ENCODE measurements at places on chromosomes 1 and 21.

DNA sequence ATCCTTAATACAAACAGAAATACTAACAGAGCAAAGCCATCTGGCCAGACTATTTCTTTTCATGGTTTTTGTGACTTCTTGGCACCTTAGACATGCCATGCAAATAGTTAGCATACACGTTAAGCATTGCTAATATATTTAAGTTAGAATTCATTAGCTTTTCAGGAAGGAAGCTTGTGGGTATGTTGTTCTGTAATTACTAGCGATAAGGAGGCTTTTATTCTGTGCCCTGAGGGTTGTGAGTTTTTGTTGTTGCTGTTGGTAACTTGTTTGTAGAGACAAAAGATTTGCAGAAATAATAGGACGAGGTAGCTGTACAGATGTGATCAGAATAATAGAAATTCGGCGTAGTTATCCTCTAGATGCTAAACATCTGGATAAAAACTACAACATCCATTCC lies 305.3 kb downstream of the TM2D1 start:
- DNase-seq, result no peak

- DNase-seq, result no peak
Measured at GRCh38 chr1:59104191-59104760, 192.6 kb upstream of the FGGY start.

GRCh38 chr1:245036102-245036501 lies 118.7 kb upstream of the KIF26B start:
- no peak for DNase-seq

- no peak for DNase-seq
Measured at GRCh38 chr1:200343874-200344273, 66.0 kb downstream of the ZNF281 start.

DNA sequence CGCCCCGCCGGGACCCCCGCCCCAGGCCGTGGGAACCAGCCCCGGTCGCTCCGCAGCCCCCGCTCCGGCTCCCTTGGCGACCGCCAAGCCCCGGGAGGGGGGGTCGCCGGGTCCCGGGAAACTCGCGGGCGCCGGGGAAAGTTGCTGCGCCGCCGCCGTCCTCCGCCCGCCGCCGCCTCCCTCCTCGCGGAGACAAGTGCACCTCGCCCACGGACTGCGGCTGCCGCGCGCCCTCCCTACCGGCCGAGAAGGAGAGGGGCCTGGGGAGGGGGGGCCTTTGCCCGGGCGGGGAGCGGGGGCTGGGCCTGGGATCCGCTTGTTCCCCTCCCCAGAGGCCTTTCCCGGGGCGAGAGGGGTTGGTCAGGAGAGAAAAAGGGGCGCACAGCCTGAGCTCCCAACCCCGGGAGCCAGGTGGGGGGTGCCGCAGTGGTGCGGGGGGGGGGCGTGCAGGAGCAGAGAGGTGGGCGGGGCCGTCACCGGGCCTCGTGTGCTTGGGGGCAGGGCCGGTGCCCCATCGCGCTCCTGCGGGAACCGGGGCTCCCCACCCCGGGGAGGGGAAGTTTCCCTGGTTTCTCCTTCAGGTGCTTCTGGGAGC lies 592 bp downstream of the AGRN start:
- DNase-seq, result no peak

DNA sequence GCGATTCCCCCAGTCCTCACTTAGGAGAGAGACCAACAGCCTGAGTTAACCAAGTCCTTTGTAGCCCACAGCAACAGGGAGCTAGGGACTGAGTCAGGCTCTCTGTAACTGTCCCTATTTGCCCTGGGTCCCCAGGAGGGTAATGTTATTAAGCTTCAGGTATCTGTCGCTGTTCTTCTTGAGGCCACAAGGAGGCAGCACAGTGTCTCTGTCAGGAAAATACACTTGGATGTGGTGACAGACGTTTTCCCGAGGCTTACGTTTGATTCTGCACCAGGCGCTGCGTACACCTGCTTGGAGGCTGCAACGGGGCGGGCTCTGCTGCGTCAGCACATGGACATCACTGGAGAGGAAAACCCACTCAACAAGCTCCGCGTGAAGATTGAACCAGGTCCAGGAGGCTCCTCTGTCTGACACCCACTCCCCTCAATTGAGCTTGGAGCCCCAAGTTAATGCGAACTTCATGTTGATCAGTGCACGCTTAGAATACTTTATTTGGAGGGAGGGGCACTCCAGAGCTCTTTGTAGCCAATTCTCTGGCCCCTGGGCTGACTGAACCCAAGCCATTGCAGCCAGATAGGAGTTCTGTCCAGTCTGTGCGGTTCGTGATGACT lies 10.7 kb upstream of the ELF3 start:
- peak; percentile 8 for DNase-seq

DNA sequence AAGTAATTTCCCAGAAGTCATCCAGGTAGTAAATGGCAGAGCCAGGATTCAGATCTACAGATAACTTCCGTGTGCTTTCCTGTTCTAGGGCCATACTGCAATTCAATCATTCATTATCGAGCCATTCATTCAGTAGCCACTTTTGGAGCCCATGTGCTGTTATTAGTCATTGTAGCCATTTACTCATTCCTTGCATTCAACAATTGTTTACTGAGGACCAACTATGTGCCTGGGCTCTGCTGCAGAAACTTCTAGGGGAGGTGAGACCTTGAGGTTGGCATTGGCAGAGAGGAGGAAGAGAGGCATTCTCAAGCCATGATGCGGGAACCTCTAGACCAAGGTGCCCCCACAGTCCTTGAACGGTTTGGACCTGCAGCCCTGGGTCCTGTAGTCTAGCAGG lies 27.9 kb downstream of the EPHB2 start:
- DNase-seq, result no peak

DNA sequence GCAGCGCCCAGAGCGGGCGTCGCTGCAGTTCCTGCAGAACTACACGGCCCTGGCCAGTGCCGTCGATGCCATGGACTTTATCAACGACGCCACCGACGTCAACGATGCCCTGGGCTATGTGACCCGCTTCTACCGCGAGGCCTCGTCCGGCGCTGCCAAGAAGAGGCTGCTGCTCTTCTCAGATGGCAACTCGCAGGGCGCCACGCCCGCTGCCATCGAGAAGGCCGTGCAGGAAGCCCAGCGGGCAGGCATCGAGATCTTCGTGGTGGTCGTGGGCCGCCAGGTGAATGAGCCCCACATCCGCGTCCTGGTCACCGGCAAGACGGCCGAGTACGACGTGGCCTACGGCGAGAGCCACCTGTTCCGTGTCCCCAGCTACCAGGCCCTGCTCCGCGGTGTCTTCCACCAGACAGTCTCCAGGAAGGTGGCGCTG lies 22.0 kb downstream of the COL6A1 start:
- DNase-seq, result no peak

DNA sequence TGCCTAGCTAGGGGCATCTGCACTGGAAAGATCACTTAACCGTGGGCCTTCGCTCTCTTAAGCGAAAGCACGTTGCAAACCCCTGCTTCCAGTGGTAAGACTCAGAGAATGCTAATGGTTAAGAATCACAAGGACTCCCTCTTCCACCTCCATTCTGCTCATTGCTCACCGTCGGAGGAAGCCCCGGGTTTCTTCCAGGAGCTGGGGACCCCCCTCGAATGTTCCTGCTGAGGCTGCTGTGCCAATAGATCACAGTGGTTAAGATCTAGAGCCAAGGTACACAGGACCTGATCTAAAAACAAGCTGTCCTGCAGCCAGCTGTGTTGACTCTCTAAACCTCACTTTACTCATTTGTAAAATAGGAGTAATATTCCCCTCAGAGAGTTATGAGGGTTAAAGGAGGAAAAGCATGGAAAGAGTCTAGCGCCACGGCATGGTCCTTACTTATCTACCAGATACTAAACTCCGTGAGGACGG lies 765 bp downstream of the VAMP3 start:
- DNase-seq, result no peak

- no peak for DNase-seq
Measured at GRCh38 chr21:27803571-27803970, 836.7 kb upstream of the ADAMTS5 start.

- DNase-seq, result peak; percentile 7
Measured at GRCh38 chr1:216750031-216750627, 26.9 kb upstream of the ESRRG start.

- DNase-seq, result peak; percentile 60
Measured at GRCh38 chr21:34545079-34545884, 33.3 kb upstream of the KCNE1 start.

GRCh38 chr1:17119076-17119772 lies at the start of gene PADI2:
Gene PADI2 (minus strand): TSS chr1:17119451. CDS start chr1:17119371, 80 bp downstream.
- DNase-seq, result peak; percentile 33

DNA sequence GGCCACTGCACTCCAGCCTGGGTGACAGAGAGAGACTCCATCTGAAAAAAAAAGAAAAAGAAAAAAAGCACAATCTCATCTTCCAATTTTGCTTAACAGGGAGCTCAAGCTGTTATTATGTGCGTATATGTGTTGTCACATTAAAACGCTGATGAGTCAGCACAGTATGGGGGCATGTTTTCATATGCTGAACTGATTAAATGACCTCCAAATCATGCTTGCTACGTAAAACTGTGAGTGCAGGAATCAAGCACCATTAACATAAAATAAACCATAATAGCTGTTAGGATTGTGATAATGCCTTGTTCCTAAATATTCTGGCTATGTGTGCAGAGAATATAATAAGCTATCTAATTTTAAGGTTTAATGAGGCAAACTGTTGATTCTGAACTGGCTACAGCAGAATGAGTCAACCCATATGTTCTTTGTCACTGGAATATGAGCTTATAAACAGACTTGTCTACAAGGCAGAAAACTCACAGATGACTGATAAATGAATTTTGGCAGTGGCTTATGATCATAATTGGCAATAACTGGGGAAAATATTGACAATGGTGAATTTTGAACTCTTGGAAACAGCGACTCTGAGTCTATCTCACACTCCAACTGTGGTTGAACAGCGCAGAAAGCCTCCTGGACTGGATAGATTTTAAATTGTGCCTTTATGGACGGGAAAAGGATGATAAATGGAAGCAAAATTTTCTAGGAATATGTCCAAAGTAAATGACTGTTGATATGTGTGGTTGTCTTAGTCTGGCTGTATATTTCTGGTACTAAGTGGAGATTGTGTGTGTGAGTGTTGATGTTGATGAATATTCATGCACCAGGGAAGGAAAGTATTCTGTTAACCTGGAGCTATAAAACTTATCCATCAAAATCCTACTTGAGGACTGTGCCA lies 75.5 kb downstream of the VCAM1 start:
- no peak for DNase-seq

DNA sequence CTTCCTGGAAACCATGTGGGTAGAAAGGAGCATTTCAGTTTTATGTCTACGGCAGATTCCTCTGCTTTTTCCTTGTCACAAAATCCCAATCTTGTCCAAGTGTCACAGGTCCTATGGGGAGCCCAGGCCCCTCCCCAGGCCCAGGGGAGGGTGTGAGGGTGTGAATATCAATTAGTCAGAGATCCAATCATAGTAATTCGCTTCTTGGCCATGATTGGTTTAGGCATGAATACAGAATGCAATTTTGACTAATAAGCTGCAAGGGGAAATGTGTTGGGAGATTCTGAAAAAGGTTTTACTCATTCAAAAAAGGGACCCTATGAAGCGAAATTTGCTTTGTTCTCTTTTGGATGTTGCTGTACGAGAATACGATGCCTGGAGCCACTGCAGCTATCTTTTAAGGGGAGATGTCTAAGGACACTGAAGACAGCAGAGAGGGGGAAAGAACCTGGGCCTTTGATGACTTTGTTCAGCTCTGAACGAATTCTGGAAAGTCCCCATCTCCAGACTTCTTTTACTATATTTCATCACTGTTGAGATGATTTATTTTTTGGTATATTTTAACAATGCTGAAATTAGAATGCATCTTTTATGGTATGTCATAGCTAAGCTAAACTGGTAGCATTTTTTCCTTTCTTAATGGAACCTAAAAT lies 18.2 kb downstream of the TSPAN2 start:
- no peak for DNase-seq

DNA sequence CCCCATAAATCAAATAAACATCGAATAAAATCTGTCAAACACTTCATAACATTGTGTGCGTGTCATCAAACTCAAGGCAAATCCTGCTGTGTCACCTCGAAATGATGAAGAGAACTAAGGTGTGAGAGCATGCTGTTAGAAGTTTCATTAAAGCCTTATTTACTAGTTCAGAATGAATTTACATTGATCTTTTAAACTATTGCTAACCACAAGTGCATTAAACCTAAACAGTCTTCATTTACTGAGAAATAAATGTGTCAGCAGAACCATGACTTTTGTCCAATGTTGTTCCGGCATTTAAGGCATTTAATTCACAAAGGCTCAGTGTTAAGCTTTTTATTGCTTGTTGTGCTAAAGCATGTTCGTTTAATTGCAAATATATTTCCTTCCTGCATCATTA lies 474.4 kb downstream of the SETD4 start:
- no peak for DNase-seq

GRCh38 chr1:240190881-240191401 lies 99.3 kb downstream of the FMN2 start:
- peak; percentile 96 for DNase-seq

- no peak for DNase-seq
Measured at GRCh38 chr1:32714277-32714676, 11.7 kb upstream of the SYNC start.

DNA sequence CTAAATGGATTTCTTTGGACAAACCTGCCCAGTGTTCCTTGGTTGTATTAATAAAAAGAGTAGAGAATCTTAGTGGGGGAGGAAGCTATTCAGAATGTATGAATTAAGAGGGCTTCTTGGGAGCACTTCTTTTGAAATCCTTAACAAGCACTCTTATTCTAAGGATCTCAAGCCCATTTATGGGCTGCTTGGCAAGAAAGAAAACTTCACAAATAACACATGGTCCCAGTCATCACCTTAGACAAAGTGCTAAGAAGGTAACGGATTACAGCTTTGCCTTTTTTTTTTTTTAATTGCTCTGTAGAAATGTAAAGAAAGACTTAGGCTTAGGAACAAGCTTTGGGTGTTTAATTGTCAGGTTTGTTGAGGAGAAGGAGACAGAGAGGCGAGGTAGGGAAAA lies 76.6 kb upstream of the IPO9 start:
- DNase-seq, result no peak

GRCh38 chr1:157806431-157807149 lies 13.3 kb downstream of the FCRL1 start:
- DNase-seq, result no peak

GRCh38 chr1:61955261-61955660 lies 213.0 kb downstream of the PATJ start:
- DNase-seq, result no peak

DNA sequence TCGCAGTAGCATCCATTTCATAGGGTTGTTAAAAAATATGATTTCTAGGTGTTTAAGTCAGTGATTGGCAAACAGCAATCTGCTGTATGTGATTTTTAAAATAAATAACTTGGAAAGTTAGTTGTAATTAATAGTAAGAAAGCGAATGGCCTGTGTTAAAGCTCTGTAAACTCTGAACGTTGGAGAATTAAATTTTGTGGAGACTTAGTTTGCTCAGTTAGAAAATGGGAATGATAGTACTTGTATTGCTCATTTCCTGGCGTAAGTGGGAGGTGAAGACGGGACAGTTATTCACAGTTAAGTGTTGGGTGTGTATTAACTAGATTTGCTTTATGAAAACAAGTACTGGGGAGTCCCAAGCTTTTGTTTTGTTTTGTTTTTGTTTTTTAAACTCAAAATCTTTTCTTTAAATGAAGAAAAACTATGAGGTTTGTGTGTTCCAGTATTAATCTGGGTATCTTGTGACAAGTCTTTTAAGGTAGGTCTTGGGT lies 995 bp downstream of the CACYBP start:
- DNase-seq, result peak; percentile 17

Data from foreskin fibroblast (primary cell).